Stimulated activated naive CD8-positive, alpha-beta T cell treated with anti-CD3 and anti-CD28 coated beads, Interleukin-15, Interleukin-2, amounts not matched to agents 100 U/mL and 50 U/mL, for 24 hours (primary cell): ENCODE measurements at places on chromosomes 11 and 22.

DNA sequence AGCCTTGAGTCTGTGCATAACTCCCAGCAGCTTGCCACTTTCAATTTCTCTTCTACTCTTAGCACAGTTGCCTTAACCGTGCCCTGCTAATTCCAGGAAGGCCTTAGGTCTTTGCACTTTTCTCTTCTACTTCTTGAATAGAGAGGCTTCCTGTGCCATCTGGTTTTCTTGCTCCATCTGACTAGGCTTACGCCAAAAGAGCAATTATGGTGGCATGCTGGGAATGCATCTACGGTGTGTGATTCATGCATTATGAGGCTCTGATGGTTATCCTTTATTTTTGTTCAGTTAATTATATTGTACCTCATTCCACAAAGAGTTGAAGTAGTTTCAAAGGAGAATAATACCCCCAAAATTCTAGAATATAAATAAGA, 29.4 kb downstream of the SIK2 start:
- no peak for DNase-seq

DNA sequence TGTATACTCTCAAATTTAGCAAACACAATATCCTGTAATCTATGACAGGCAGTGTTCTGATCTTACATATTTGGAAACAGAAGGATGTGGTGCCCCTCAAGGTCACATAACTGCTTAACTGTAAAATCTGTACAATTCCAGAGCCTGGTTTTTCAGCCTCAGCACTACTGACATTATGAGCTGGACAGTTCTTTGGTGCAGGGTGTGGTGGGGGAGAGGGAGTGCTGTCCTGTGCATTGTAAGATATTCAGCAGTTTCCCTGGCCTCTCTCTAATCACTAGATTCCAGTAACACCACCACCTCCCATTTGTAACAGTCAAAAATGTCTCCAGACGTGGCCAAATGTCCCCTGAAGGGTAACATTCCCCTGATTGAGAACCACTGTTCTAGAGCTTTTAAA, 1.8 kb upstream of the OR5B21 start:
- no peak for DNase-seq

- no peak for DNase-seq
These were observed 99.3 kb downstream of the TBC1D22A start for GRCh38 chr22:46861468-46862367.

GRCh38 chr11:95426823-95427462, 195.9 kb upstream of the SESN3 start:
- no peak for DNase-seq

DNA sequence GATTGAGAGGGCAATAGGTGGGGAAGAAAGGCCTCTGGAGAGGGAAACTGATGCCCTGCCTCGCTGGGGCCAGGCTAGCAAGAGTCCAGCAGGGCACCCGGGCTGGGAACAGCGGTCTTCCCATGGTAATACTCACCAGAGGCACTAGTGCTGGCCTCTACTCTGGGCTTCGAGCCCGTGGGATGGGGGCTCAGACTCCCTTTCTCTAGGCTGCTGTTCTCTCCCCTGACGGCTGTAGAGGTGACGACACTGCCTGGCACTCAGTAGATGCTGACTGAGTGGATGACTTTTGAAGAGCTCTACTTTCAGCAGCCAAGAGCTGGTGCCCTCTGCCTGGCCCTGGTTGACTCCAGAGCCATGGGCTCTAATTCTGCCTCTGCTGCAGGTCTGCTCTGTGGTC, 818 bp upstream of the C1QTNF4 start:
- no peak for DNase-seq

- no peak for DNase-seq
These were observed 32.7 kb upstream of the TXNRD2 start for GRCh38 chr22:19974268-19974861.

- no peak for DNase-seq
These were observed 125.0 kb downstream of the RASSF10 start for GRCh38 chr11:13134066-13134465.

- DNase-seq: peak; percentile 98
These were observed at the start of gene ZNF195 for GRCh38 chr11:3378426-3379423. Gene ZNF195, minus strand, starts transcription at chr11:3379146. Its CDS starts 106 bp downstream, at chr11:3379040.

DNA sequence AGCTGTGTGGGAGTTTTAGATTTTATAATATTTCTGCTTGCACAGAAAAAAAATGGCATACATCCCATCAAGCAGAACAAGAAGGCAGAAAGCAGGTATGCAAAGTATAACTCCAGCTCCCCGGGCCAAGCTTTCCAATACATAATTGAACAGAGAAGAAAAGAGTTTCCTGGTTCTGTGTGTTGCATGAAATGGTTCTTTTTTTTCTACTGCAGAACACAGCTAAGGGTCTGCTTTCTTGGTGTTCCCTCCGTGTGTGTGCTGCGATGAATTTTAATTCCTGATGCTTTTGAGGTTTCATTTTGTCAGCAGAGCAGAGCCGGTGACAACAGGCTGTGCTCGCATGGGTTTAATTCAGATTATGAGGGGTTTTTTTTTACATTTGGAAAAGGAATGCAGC, 70.7 kb upstream of the TTC12 start:
- no peak for DNase-seq

DNA sequence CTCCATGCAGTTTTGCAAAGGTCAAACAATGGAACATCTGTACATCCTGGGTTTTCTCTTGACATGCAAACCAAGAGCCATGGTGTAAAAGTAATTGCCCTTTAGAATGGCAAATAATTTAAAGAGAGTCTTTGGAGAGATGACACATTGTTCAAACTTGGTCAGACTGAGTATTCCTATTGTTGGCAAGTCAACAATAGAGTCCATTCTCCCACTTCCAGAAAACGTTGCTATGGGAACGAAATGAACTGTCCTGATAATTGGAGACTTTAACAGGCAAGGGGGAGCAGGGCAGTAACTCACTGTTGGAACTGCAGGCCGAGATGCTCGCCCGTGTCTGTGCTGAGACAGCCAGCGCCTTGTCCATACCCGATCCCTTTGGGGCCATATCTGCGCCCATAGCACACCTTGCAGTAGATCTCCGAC, 13.9 kb downstream of the CSRP3 start:
- DNase-seq: no peak

DNA sequence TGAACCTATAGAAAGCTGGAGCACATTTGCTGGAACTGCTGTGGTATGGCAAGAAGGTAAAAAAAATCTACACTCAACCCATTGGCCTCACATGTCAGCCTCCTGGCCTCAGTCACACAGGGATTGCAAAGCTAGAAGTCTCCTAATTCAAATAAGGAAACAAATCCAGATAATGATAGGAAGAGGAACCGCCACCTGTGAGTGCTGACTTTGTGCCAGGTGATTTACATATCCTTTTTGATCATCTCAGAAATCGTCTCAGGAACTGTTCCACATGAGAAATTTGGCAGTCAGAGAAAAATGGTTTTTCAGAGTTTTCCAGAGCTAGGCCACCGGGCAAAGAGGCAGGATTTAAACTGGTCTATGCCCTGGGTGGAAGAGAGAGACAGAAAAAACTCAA, 986 bp downstream of the NLRP10 start:
- DNase-seq: no peak

GRCh38 chr22:37659066-37659896, 758 bp downstream of the PDXP start:
- peak; percentile 54 for DNase-seq

GRCh38 chr22:49306632-49307480, 520.8 kb downstream of the BRD1 start:
- DNase-seq: no peak

DNA sequence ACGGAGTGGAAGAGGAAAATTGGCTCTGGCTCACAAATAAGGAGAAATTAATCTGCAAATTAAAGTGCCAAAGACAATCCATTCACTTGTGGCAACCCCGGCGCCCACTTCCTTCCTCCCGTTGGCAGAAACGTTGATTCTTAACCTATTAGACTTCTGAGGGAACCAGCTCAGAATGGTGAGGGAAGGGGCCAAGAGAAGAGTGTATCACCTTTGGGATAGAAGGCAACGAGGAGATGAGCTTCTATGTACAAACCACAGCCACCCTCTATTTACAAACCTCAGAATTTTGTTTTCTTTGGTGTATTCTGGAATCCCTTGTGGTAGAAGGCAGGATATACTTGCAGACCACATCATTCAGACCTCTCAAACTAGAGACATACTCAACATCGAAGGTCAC, 1.1 kb downstream of the MB start:
- no peak for DNase-seq

- peak; percentile 13 for DNase-seq
These were observed 100.3 kb upstream of the PITPNB start for GRCh38 chr22:28019360-28019759.

DNA sequence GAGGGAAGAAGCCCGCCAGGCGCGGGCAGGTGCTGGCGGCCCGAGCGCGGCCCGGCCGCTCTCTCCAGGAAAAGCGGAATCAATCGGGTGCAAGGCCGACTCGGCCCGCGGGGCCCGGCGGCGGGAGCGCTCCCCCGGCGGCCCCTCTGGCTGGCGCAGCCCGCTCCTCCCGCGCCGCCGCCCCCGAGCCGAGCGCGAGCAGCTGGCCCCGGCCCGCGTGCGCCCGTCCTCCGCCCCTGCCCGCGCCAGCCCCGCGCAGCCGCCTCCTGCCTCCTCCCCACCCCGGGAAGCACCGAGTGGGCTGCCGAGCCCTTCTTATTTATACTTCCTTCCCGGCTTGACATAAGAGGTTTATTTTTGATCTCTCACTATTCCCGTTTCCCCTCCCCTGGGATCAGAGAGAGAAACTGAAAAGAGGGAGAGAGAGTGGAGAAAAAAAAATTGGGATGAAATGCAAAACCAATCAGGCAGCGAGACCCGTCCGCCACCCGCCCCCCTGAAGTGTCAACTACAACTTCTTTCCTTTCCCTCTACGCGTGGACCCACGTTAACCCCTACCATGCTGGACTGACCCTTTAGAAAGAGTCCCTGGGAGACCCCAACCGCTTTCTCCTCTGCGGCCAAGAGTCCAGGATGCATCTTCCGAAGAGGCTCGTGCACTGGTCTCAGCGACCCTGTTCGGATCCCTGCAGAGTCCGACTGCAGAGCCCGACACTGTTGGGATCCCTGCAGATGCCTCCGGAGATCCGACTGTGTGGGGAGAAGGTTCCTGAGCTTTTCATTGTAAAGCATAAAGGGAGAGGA, at the start of gene ADAMTS8:
TSS of gene ADAMTS8 (minus strand) at position 294 of the 804 bp plus-strand sequence. CDS start 323 bp downstream, outside the sequence.
- DNase-seq: peak; percentile 18

GRCh38 chr11:46345131-46345597, 2.1 kb upstream of the DGKZ start:
- DNase-seq: peak; percentile 36

DNA sequence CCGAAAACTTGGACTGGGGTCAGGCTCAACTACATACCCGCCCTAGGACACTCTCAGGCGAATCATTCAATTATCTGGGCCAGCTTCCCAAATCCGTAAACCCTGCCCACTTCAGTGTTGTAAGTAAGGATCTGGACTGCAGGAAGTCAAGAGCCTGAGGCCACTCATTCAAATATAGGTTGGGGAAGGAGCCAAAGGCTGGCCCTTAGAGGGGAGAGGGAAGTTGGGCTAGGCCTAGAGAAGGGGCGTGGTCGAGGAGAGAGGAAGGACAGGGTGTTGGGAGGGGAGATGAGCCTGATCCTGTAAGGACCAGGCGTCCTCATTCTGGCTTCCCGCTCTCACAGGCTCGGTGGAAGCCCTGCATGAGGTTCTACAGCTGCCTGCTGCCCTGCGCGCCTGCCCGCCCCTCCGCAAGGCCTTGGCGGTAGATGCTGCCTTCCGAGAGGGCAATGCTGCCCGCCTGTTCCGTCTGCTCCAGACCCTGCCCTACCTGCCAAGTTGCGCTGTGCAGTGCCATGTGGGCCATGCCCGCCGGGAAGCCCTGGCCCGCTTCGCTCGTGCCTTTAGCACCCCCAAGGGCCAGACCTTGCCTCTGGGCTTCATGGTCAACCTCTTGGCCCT, 3.0 kb downstream of the SAC3D1 start:
- no peak for DNase-seq

- no peak for DNase-seq
These were observed 141.3 kb downstream of the GRIK4 start for GRCh38 chr11:120652705-120653335.

- peak; percentile 90 for DNase-seq
These were observed 6.0 kb upstream of the CCDC188 start for GRCh38 chr22:20156611-20157429.

- no peak for DNase-seq
These were observed 43.8 kb downstream of the COPB1 start for GRCh38 chr11:14455648-14456430.

GRCh38 chr11:72009156-72009555, 10.4 kb downstream of the IL18BP start:
- no peak for DNase-seq

DNA sequence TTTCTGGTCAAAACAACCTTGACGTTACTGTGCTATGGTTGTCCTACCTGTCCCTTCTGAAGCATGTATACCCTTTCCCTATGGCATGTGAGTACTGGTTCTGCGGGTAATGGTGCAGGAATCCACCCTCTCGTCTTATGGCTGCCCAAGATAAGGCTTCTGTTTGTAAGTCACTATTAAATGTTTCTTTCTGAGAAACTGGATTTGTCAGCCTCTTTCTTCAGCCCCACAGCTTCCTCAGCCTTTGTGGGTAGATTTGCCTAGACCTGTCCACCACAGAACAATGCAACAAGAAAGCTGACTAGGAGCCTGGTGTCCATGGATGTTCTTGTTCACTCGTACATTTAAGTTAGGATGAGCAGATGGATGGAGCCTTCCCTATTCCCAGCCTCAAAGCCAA, 14.4 kb downstream of the MMP7 start:
- no peak for DNase-seq

DNA sequence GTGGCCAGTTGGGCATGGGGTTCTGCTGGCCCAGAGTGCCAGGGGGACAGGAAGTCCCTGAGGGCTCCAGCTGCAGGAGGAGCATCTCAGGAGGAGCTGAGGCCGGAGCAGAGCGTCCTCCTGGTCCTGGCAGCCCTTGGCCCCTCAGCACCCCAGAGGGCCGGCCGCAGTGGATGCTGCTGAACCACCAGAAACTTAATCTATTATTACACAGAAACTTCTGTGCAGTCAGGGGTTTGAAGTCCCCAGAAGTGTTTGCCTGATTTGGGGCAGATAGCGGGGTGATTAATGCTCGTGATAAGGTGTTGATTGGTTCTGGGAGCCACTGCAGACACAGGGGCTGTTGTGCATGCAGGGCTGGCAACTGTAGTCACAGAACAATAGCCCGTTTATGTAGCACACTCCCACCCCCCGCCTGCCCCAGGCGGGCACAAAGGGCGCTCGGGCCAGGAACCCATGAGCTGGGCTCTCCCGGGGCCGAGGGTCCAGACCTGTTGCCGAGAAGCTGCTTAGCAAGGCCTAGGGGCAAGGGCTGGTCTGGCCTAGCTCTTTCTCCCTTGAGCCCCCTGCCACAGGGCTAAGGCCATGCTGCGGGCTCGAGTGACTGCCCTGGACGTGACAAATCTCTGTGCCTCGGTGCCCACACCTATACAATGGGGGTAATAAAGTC, 29.0 kb upstream of the KCNQ1OT1 start:
- no peak for DNase-seq

- no peak for DNase-seq
These were observed 87.8 kb upstream of the NNMT start for GRCh38 chr11:114208377-114208776.
